ENCODE measurements at places on chromosomes 7 and 10.

DNA sequence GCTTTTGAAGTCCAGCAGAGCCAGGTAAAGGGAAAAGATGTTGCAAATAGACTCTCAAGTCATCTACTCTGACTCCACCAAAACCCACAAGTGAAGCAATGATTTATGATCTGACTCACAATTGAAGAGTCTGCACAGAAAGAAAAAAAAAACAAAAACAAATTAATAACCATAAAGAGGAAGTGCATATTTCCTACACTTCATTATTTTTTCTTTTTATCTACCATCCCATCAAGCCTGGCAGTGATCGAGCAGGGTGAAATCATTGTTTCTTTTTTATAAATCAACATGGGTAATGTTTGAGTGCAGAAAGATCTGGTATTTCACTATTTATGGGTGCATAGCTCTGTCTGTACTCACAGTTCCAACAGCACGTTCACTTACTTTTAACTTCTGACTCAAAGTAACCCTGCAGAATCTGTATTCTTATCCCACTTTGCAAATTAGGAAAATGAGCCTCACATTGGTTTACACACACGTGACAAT is 829.0 kb downstream of the TNS3 start:
- peak; percentile 95 for DNase-seq

DNA sequence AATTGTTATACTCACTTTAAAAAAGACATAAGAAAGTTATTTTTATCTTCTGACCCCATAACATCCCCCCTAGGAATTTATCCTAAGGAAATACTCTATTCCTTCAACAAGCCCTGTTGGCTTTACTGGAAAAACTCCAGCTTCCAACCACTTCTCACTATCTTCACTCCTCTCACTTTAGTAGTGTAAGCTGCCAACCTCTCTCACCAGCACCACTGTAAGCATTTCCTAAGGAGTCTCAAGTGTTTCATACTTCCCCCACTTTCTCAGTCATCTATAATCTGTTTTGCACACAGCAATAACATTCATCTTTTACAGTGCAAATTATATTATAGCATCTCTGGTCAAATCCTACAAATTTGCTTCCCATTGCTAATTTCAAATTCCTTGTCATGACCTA is 45.8 kb downstream of the GPR85 start:
- DNase-seq: no peak

GRCh38 chr10:16819026-16819425 is 1.8 kb upstream of the RSU1 start:
- no peak for DNase-seq

GRCh38 chr7:131106681-131107336 is 220.9 kb upstream of the MKLN1 start:
- DNase-seq: no peak

GRCh38 chr7:146235195-146235594 is 118.6 kb downstream of the CNTNAP2 start:
- DNase-seq: no peak

DNA sequence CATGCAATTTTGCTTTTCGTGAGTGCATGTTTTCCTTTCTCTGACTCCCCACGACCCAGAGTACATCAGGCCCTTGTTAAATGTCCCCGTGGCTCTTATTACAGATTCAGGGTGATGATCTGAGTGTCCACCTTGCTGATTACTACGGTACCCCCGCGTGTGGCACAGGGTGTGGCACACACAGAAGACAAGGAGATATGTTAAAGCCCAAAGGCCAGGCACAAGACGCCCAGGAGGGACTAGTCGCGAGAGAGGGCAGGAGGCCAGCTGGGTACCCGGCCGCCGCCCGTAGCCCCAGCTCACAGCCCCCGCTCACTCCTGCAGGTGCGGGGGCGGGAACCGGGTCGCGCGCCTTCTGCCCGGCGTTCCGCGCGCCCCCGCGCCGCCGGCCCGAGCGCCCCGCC is 281 bp upstream of the EXOC6 start:
- DNase-seq: no peak

DNA sequence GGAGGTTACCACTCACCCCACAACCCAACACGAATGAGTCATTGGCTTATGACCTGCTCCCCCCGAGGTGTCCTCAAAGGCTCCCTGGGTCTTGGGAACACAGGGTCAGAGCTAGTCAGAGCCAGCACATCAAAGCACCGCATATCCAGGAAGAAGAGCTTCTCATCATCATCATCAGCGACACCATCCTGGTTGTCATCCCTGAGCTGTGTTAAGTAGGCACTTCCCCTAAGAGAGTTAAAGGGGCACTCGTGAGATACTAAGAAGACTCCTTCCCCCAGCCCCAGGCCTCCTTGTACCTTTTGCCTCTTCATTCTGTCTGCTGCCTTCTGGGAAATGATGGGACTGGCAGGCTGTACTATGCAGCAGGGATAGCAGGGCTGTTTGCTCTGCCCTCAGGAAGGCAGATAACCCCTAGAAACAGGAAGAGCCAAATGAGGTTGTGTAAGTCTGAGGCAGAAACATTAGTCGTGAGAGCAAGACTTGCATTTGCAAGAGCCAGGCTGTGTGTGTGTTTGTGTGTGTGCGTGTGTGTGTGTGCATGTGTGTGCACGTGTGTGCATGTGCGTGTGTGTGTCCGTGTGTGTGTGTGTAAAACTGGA is 11.1 kb upstream of the CPA1 start:
- DNase-seq: peak; percentile 99

DNA sequence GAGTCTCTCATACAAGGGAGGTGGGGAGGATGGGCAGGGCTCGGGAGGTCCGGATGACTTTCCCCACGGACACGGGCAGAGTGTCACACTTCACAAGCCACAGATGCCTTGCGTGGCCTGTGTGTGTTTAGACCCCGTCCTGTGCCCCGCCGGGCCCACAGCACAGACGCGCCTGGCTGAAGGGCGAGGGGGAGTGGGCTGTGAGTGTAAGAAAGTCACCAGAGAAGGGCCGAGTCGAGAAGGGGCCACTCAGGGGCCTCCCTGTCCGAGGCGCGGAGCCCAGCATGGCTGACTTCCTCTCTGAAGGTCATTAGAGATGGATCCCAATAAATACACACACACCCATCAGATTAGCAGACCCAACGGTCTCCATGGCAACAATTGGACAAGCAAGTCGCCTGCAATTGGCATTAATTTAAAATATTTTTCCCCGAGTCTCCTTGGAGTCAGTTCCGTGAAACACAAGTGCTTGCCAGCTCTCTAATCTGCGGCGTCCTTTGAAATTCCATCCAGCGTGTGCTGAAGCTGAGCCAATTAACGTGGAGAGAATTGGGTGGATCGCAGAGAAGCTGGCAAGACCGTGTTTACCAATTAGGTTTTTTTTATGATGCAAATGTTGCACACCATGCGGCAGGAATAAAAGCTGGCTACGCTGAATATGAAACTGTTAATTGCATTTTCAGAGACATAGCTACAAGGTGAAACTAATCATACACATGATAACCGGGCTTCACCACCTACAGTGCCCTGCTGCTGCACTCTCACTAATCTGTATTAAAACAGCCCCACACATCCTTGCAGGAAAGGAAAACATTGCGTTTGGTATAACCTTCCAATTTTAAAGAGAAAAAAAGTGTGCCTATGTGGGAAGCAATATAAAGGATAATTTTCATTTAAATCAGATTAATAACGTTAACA is 571.2 kb downstream of the PTPRN2 start:
- no peak for DNase-seq

DNA sequence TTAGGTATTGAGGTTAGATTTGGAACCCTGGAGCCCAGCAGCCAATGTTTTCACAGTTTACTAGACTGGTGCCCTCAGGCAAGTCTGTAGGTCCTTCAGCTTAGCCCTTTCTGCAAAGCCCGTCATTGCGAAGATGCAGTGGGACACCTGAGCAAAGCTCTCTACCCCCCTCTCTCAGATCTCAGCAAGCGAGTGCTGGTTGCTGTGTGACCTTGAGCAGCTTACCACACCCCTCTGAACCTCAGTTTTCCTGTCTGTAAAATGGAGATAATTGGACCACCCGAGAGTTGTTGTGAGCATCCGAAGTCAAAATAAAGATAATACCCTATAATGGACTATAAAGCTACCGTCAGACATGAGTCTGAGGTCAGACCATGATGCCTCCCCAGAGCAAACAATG is 3.7 kb downstream of the NPC1L1 start:
- DNase-seq: no peak

GRCh38 chr10:112434988-112435619 is 11.6 kb downstream of the ZDHHC6 start:
- peak; percentile 49 for DNase-seq

- peak; percentile 35 for DNase-seq
These were observed 324.1 kb downstream of the PHF14 start for GRCh38 chr7:11297764-11298163.

- no peak for DNase-seq
These were observed 220.5 kb downstream of the MLLT10 start for GRCh38 chr10:21754410-21755011.

- DNase-seq: peak; percentile 60
These were observed 1.2 kb downstream of the MARCHF5 start for GRCh38 chr10:92291921-92292845.

DNA sequence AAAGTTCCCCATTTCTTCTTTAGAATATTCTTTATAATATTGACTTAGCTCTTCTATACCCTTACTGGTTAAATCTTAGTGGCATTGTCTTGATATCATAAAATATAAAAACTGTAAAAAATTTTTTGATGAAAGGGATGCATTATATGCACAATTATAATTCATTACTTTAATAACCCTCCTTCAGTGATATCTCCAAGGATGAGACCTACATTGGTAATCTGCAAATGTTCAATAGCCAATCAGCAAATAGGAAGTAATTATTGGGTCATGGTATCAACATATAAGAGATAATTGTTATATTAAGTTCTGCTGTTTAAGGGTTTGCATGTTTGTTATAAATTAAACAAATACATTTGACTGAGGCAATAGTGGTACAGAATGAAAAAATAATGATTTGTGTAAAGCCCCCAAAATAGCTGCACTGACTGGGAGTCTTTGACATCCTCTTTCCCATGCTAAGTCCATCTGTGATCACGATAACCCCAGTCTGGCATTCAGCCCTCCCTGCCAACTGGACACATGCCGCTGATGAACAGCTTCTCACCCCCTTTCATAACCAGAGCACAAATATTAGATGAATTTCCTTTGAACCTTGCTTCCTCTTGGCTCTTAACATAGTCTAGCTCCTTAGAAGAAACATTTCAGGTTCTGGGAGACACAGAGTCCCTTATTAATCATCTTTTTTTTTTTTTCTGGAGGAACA is 169.5 kb downstream of the CPED1 start:
- DNase-seq: no peak

- DNase-seq: no peak
These were observed at the start of gene TRIM24 for GRCh38 chr7:138460176-138460648. Gene TRIM24 (plus strand): TSS chr7:138460259. CDS start chr7:138460549, 290 bp downstream.

GRCh38 chr7:780081-780480 is 52.2 kb upstream of the SUN1 start:
- no peak for DNase-seq

GRCh38 chr10:101575091-101575490 is 13.0 kb downstream of the POLL start:
- no peak for DNase-seq

DNA sequence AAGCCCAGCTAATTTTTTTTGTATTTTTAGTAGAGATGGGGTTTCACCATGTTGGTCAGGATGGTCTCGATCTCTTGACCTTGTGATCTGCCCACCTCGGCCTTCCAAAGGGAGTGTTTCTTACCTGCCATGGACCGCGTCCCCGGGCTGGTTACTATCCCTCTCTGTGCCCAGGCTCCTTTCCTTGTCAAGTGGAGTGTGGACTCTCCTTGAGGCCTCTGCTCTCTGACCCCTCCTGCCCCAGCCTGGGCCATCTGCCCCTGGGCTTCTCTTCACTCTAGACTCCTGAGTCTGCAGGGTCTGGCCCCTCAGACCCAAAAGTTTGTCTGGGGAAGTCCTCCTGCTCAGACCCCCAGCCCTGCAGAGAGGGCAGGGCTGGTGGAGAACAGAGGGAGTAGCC is 20.7 kb downstream of the NEURL1 start:
- DNase-seq: no peak

GRCh38 chr7:5349005-5349380 is 66.2 kb downstream of the SLC29A4 start:
- DNase-seq: no peak

DNA sequence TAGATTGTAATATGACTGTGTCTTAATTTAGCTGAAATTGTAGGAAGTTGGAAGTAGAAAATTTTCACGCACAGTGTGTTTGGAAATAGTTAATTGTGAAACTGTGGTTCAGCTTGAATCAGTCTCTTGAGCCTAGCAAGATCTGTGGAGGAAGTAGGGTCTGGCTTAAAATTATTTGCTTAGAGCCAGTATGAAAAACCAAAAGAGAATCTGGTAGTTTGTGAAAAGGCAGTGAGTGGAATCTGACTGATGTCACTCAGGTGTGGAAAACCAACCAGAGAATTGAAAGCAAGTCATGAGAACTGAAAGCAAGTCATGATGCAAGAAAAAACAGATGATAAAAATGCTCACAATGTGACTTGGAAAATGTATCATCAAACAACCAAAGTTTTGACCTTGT is 11.5 kb downstream of the LIPJ start:
- no peak for DNase-seq

GRCh38 chr7:20744954-20745446 is 41.7 kb downstream of the SP8 start:
- DNase-seq: no peak

DNA sequence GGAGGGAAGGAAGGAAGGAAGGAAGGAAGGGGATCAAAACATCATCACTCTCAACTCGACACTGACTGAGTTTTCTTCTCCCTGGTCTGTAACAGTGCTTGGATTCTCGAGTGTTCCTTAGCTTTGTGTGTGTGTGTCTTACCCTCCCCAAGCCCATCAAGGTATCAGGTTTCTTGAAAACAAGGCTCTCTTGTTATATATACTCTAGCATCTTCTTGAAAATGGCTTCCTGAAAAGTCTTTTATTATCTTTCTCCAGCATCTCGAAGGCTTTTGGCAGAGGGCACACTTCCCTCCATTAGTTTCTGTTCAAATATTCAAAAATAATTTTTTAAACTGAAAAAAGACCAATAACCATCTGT is 13.4 kb downstream of the SERPINE1 start:
- DNase-seq: no peak

DNA sequence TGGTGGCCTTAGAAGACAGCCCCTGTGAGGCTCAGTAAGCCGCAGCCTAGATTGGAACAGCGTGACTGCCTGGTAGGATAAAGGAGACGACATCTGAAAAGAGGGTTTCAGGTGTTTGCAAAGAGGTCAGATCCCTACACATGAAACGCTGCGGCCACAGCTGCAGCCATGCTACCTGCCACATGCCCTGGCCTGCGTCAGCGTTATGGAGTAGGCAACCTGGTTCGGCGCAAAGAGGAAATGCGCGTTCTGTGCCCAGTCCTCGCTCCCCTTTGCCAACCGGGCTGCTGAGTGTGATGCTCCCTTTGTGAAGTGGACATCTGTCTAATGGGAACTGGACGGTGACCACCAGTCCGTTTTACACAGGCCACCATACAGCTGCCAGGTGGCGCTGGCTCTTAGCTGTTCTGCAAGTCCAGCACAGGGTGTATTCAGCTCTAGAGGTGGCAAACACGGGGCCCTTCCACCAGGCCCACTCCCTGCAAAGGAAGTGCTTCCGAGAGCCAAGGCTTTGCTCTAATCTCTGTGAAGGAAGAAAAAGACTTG is 160.3 kb downstream of the CELF2 start:
- no peak for DNase-seq

- DNase-seq: peak; percentile 4
These were observed 328.4 kb upstream of the AOAH start for GRCh38 chr7:37052705-37053104.

- DNase-seq: no peak
These were observed 161.4 kb downstream of the PIP4K2A start for GRCh38 chr10:22552888-22553378.

- DNase-seq: peak; percentile 74
These were observed 23.8 kb downstream of the CYTH3 start for GRCh38 chr7:6248581-6248980.

Data from AG10803 (cell line).